ENCODE measurements at places on chromosomes 13 and 19. TPM values are rescaled to one million over a fixed set of nuclear protein-coding genes. Genes with fewer than 3 reads are reported as not detected.

Gene KLK12
- not detected for total RNA-seq

Gene CPAMD8
- not detected for total RNA-seq

Gene RASIP1
- 0.17 TPM for total RNA-seq

Gene MYH14
- total RNA-seq: 7.2 TPM

Gene DLL3
- total RNA-seq: 3.6 TPM

Gene PGLYRP2
- 0.17 TPM for total RNA-seq

Gene NKG7
- total RNA-seq: not detected

Gene NXNL1
- not detected for total RNA-seq

Gene TPTE2
- total RNA-seq: not detected

Gene CASP14
- total RNA-seq: not detected

Gene SERPINE3
- not detected for total RNA-seq

Gene LILRA5
- total RNA-seq: not detected

Gene ZNF345
- total RNA-seq: 2.5 TPM

Gene DHX34
- total RNA-seq: 30.5 TPM

Gene KIR3DL2
- total RNA-seq: not detected

Gene VASP
- total RNA-seq: 175 TPM

Gene SBK2
- total RNA-seq: not detected

Gene DIAPH3
- 12.4 TPM for total RNA-seq

Gene PTH2
- not detected for total RNA-seq

Gene CACNA1A
- 2.3 TPM for total RNA-seq

Gene GSX1
- total RNA-seq: not detected

Gene PGLYRP1
- not detected for total RNA-seq

Gene SHISA7
- total RNA-seq: not detected

Gene FCER2
- total RNA-seq: not detected

Gene C19orf73
- total RNA-seq: 2.6 TPM

Gene LHB
- 0.60 TPM for total RNA-seq

Gene COL4A1
- 261 TPM for total RNA-seq

Gene IL11
- 56.5 TPM for total RNA-seq

Gene FAM216B
- not detected for total RNA-seq

Gene POU4F1
- total RNA-seq: 1.9 TPM

Gene SPACA4
- total RNA-seq: not detected

Gene SH2D3A
- total RNA-seq: 1.3 TPM

Gene ATP4A
- not detected for total RNA-seq

Gene SPIB
- not detected for total RNA-seq

Gene KLK4
- total RNA-seq: not detected

Gene NOTCH3
- 1.0 TPM for total RNA-seq

Gene PSG11
- not detected for total RNA-seq

Gene ZNF382
- total RNA-seq: 3.0 TPM

Gene IRS2
- 0.40 TPM for total RNA-seq

Gene MICU2
- 72.9 TPM for total RNA-seq

Gene LHFPL6
- total RNA-seq: 13.5 TPM

Gene ZNF470
- 1.2 TPM for total RNA-seq

Gene ZNF132
- 3.0 TPM for total RNA-seq

Gene OR4F17
- not detected for total RNA-seq

Gene GARIN5A
- 0.95 TPM for total RNA-seq

Gene MUC16
- total RNA-seq: not detected

Gene CBY2
- total RNA-seq: not detected

Gene SIGLEC5
- 0.74 TPM for total RNA-seq

Measured in Daoy (cell line).